ACHN (cell line): ENCODE measurements at places on chromosomes 4 and X.

GRCh38 chrX:153667956-153668396, 5.6 kb downstream of the PNCK start:
- peak; percentile 54 for DNase-seq

- no peak for DNase-seq
Measured at GRCh38 chr4:83725336-83726085, 189.6 kb downstream of the GPAT3 start.

DNA sequence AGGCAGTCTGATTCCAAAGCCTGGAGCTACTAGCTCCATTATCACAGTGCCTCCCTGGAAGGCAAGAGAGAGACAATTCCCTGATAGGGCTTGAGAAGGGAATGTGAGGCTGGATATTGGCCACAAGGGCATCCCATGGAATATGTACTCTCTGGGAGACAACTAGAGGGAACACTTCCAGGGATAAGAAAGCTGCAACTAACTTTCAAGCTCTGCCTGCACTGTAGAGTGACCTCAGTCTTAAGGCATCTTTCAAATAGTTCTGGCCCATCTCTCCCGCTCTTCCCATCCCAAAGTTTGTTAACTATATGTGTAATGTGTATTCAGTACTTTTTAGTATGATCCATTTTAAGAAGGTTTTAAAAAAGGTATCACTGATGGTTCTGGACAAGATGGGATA, 13.1 kb upstream of the RNF212 start:
- DNase-seq: no peak

- no peak for DNase-seq
Measured at GRCh38 chr4:2515830-2516550, 20.5 kb upstream of the FAM193A start.

DNA sequence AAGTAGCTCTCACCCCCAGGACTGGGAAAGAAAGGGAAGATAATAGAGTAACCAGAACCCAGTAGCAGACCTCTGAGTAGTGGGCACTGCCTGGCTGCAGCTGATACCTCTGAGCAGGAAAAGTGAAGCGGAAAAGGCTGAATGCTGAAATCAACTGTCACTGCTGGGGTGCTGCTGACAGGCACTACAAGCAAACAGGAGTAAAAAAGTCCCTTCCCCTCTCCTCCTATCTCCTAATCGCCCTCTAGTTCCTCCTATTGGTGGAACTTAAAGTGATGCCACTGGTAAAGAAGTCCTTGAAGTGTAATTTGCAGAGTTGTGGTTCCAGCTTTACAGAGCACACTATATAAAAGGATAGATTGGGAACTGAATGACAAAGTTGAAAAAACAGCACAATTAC, 32.8 kb upstream of the GLRB start:
- DNase-seq: peak; percentile 68

GRCh38 chr4:101953949-101954348, 163.4 kb downstream of the BANK1 start:
- peak; percentile 83 for DNase-seq

DNA sequence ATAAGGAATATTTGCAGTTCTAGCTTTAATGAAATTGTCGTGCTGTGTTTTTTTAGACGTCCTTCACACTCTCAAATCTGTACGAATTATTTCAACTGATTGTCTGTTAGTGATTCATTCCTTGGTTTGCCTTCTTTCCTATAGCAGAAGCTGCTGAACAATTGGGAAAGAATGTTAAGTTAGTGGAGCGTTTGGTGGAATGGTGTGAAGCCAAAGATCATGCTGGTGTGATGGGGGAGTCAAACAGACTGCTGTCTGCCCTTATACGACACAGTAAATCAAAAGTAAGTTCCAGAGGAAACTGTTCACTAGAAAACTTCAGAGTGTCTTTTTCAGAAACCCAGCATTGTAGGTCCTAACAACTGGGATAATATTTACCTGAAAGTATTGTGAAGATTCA, 159.9 kb downstream of the RAP1GDS1 start:
- peak; percentile 58 for DNase-seq

DNA sequence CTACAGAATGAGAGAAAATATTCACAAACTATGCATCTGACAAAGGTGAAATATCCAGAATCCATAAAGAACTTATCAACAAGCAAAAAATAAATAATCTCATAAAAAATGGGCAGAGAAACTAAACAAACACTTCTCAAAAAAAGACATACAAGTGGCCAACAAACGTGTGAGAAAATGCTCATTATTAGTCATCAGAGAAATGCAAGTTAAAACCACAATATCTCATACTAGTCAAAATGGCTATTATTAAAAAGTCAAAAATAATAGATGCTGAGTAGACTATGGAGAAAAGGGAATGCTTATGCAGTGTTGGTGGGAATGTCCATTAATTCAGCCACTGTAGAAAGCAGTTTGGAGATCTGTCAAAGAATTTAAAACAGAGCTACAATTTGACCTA, 533.3 kb downstream of the TMA16 start:
- DNase-seq: no peak

GRCh38 chrX:78945186-78945912, at the start of gene P2RY10:
Gene P2RY10, plus strand, starts transcription at chrX:78945391. Its CDS starts 15,130 bp downstream, at chrX:78960521.
- DNase-seq: no peak

- no peak for DNase-seq
Measured at GRCh38 chr4:52164116-52164515, 113.0 kb downstream of the SPATA18 start.

- no peak for DNase-seq
Measured at GRCh38 chr4:8760561-8760960, 111.1 kb downstream of the HMX1 start.

GRCh38 chr4:151431728-151432127, 22.8 kb downstream of the FHIP1A start:
- DNase-seq: no peak
